Effector memory CD8-positive, alpha-beta T cell (primary cell): ENCODE measurements at places on chromosomes 7 and 10.

DNA sequence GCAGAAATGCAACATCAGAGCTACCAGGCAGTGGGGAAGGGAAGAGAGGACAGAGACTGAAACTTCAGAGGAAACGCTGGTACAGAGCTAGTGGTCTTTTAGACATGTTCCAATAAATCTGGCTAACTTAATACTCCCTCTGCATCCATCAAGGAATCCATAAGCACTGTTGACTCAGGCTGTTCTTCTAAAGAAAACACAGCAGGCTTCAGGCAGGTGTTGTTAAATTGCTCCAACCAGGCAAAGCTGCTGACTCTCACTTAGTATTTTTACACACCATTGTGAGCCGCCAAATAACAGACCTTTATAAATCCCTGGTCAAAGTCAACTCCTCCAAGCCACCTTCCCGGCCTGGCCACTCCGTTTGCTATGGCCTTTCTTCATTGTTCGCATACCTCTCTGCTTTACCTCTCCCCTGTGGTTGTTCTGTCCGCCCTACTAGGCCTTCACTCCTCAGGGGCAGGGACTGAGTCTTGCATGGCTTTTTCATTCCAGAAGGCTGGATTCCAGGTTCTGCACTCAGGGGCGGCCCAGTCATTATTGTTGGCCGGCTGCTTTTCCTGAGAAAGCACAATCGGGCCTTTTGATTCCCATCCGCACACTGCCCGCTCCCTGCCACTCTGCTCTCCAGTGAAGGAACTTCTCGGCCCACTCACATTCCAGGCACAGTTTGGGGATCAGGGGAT, 18.4 kb downstream of the CREB3L2 start:
- no peak for DNase-seq

GRCh38 chr7:75967487-75967997, 26.9 kb downstream of the TMEM120A start:
- no peak for DNase-seq

DNA sequence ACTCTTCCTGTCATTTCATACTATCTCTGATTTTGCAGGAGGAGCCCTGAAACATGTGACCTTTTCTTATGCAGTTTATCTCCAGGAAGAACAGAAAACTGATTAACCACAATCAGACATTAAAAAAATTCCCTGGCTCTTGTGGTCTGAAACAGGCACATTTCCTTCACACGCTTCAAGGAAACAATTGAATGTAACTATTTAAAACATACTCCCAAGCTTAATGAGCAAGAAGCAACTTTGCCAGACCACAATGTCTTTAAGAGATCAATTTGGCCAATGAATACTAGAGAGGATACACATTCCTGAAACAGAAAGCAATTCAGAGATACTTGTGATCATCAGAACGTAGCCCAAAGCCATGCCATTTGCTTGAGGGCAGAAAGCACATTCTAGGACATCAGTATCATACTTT, 65.8 kb downstream of the PIP4K2A start:
- DNase-seq = no peak

GRCh38 chr10:91349381-91349780, 60.8 kb upstream of the HECTD2 start:
- no peak for DNase-seq

- no peak for DNase-seq
These were observed 68.9 kb upstream of the HDAC9 start for GRCh38 chr7:18426564-18427226.

DNA sequence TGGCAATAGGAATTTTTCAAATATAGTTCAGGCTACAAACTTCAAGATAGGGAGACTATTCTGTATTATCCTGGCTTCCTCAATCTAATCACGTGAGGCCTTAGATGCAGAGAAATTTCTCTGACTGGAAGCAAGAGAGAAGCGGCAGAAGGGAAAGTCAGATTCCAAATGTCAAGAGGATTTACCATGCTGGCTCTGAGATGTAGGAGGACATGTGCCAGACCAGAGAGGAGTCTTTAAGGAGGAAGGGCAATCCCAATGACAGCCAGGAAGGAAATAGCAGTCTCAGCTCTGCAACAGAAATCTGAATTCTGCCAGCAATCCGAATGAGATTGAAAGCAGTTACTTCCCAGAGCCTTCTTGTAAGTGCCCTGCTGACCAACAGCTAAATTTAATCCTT, 57.4 kb downstream of the NUTM2E start:
- DNase-seq = no peak

GRCh38 chr10:112564337-112564736, 117.3 kb downstream of the VTI1A start:
- no peak for DNase-seq

DNA sequence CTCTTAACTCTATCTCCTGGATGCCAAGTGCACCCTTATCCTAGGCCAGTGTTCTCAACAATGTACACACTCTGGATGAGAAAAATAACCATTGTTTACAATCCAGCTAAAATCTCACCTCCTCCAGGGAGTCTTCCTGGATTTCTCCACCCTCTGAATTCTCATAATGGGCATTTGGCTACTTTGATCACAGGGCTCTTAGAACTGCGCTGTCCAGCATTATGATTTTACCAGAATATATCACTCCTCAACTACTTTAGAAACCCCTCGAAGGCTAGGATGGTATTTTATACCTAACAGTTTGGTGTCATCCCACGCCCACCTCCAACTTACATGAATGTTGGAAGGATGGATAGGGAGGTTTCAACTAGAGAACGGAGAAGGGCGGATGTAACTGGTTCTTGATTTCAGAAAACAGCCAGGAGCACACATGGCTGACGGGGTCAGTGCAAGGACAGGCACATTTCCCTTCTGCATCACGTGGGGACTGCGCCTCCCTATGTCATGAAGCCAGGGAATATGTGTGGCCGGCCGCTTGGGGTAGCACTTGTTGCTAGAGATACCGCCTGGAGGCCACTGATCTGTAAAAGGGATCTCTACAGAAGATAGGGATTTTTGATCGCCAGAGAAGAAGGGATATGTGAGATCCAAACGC, 1.2 kb upstream of the ATP6V0E2 start:
- DNase-seq = no peak

- DNase-seq = no peak
These were observed 985.1 kb upstream of the LRRN3 start for GRCh38 chr7:110105840-110106239.

GRCh38 chr10:36880898-36881297, 244.5 kb upstream of the ANKRD30A start:
- DNase-seq = no peak

DNA sequence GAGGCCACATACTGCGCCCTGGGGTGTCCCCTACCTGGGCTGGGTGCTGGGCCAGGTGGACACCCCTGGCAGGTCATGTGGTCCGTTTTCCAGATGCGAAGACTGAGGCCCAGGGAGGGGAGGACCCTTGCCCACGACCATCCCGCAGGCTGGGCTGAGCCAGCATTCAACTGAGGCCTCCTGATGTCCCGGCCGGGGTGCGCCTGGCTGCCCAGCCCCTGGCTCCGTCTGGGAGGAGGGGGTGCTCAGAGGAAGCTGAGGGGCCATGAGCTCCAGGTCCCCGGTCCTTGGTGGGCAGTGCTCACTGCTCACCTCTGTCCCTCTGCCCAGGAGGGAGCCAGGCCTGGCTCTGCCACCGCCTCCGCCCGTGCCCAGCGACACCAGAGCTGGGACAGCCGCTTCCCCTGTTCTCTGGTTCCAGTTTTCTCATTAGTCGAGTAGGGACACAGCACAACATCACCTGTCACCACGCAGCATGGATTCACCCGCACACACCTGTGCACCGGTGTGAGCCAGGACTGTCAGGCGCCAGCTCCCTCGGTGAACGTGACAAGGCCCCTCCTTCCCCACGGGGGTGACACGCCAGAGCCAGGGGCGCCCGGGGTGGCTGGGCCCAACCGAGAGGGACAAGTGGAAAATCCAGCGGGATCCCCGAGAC, 139.7 kb downstream of the ELFN1 start:
- no peak for DNase-seq

GRCh38 chr10:66192162-66192831, 733.5 kb upstream of the LRRTM3 start:
- DNase-seq = no peak

DNA sequence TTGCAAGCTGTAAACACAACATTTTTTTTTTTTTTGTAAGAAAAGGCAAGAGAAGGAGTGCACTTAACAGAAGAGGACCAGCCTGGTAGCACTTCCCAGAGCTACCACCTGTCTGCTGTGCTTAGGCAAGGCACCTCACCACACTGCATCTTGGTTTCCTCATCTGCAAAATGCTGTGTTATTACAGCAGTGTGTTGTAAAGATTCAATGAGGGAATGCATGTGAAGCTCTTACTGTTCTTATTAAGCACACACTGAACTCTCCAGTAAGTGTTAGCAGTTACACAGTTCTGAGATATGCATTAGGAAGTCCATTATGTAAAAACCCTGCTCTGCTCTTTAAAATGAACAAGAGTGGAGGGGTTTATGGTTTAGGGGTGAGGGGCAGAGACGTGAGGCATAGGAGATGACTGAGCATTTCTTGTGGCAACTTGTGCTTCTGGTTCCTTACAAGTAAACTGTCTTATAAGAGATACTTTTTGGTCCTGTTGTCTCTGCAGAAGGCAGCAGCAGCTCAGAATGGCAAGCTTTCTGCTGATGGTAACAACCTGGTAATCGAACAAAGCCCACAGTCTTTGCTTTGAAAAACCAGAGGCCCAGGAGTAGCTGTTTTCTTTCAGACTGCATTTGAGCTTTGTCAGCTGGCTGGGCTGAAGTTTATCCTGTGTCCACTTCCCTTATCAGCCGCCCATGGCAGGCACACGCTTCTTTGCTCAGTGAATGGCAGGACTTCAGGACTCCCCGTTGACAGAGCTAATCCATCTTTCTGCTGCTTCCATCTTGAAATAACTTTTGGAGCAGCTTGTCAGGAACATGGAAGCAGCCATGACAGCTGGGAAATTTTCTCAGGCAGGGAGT, 98.8 kb upstream of the BMPER start:
- DNase-seq = no peak

- DNase-seq = no peak
These were observed 533.3 kb upstream of the GHITM start for GRCh38 chr10:83605783-83606630.

DNA sequence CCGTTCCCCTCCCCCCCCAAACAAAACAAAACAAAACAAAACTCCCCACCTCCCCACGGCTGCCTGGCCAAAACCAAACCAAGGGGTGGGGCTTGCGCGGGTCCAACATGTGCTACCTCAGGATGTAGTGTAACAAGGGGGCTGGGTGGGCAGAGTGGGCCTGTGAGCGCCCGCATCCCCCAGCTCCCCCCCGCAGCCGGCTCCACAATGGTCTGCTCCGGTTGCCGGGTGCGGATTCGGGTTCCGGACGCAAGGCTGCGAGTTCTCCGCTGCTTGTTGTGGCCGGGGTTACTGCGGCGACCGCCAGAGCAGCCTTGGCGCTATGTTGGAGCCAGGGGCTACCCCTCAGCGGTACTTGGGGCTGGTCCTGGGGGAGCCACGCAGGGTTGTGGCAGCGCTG, 4.9 kb downstream of the C10orf143 start:
- DNase-seq = no peak

GRCh38 chr10:47306387-47307210, 6.6 kb downstream of the GDF10 start:
- DNase-seq = no peak

GRCh38 chr7:72187179-72187578, 225.0 kb downstream of the CALN1 start:
- no peak for DNase-seq

- DNase-seq = no peak
These were observed 20.2 kb downstream of the MRPL32 start for GRCh38 chr7:42952328-42952727.

DNA sequence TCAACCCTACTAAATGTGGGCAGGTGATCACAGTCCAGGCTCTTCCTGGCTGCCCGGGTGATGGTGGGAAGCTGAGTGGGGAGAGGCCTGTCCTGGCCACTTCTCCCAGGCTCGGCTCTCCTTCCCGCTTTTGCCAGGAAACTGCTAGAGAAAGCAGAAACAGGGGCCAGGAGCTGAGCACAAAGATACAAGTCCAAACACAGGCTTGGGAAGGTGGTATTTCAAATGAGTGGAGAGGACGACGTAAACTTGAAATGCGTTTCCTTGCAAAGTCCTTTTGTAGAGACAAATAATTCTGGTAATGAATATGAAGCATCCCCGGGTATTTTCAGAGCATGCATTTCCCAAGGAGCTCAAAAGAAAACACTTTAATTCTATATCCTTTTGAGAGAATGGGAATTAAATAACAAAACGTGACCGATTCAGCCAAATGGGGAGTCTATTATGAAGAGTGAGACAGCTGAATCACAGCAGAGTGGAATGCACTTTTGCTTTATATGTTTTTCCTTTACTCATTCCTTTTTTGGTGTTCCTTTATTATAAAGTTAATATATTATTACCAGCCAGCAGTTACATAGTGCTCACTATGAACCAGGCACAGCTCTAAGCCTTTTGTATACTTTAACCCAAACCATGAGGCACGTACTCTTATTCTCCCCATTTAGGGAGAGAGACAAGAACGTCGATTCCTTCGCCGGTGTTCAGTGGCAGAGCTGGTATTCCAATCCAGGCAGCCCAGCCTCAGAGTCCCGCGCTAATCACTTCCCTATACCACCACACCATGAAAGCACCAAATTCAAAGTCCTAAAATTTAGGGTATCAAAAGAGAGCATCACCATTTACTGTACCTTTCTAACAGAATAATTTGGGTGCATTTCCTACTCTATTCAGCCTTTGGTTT, 218.2 kb upstream of the KLF14 start:
- DNase-seq = no peak

GRCh38 chr7:88835147-88835728, 39.7 kb upstream of the TEX47 start:
- DNase-seq = no peak

- DNase-seq = no peak
These were observed 49.7 kb upstream of the JAZF1 start for GRCh38 chr7:28230261-28230660.

DNA sequence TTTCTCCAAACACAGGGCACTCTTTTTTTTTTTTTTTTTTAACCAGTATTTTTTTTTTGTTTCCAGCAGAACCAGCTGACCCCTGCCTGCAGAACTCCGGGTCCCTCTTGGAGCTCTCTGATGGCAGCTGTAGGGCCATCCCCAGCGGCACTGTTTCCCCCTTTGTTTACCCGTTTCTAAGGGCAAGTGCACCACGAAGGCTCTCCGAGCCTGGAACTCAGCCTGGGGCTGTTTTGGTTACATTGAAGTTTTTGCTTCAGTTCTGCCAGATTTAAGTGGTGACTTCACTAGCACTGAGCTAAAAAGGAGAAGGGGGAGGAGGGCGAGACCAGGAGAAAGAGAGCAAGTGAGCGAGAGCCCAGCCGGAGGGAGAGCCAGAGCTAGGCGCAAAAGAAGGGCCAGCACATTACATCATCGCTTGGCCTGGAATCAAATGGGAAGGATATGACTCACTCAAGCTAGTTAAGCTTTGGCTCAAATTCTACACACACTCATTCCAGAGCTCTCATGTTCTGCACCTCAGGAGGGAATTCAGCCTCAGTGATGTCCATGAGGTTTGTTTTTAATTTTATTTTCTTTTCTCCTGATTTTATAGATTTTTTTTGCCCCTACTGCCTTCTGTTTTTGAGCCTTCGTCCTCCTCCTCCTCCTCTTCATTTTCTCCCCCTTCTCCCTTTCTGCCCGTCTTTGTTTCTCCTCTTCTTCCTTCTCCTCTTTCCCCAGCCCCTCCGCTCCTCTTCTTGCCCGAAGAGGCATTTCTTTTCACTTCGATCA, 272.3 kb downstream of the TRIL start:
- DNase-seq = no peak
